ENCODE measurements at places on chromosomes 6 and 20.

GRCh38 chr20:43925215-43925614 lies 10.6 kb downstream of the TOX2 start:
- H3K36me3 ChIP-seq, result no peaks in the 10 kb centered on the region
- H3K4me3 ChIP-seq, result no peak overlapping the region
- H3K4me1 ChIP-seq, result no peaks in the 10 kb centered on the region

GRCh38 chr20:58069796-58070663 lies 158.4 kb downstream of the ANKRD60 start:
- no peak for DNase-seq
- H3K4me1 ChIP-seq, result no peaks in the 10 kb centered on the region
- peaks cover 36% of the 10 kb centered on the region for H3K27me3 ChIP-seq
- no peaks in the 10 kb centered on the region for H3K36me3 ChIP-seq
- no peak overlapping the region for H3K27ac ChIP-seq
- H3K4me3 ChIP-seq, result no peak overlapping the region

- H3K4me1 ChIP-seq, result no peaks in the 10 kb centered on the region
- no peak for DNase-seq
- no peak overlapping the region for H3K4me3 ChIP-seq
- H3K36me3 ChIP-seq, result no peaks in the 10 kb centered on the region
- H3K27me3 ChIP-seq, result no peaks in the 10 kb centered on the region
These were observed 32.9 kb upstream of the PRSS35 start for GRCh38 chr6:83479389-83479788.

GRCh38 chr6:20112841-20113240 lies 99.4 kb downstream of the MBOAT1 start:
- no peak overlapping the region for H3K27ac ChIP-seq
- DNase-seq, result no peak
- no peaks in the 10 kb centered on the region for H3K36me3 ChIP-seq
- no peaks in the 10 kb centered on the region for H3K27me3 ChIP-seq
- peaks cover 3% of the 10 kb centered on the region for H3K4me1 ChIP-seq

DNA sequence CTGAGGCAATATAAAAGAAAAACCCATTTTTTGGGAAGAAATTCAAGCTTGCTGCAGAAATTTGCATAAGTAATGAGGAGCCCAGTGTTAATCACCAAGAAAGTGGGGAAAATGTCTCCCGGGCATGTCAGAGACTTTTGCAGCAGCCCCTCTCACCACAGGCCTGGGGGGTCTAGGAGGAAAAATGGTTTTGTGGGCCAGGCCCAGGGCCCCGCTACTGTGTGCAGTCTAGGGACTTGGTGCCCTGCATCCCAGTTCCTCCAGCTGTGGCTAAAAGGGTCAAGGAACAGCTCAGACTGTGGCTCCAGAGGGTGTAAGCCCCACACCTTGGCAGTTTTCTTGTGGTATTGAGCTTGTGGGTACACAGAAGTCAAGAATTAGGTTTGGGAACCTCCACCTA lies 209.7 kb downstream of the HDGFL1 start:
- H3K27me3 ChIP-seq, result no peaks in the 10 kb centered on the region
- H3K36me3 ChIP-seq, result no peaks in the 10 kb centered on the region
- no peak overlapping the region for H3K4me3 ChIP-seq
- DNase-seq, result no peak

GRCh38 chr6:50467931-50468330 lies 245.4 kb upstream of the TFAP2D start:
- no peaks in the 10 kb centered on the region for H3K27me3 ChIP-seq
- no peaks in the 10 kb centered on the region for H3K4me1 ChIP-seq
- H3K27ac ChIP-seq, result no peak overlapping the region
- DNase-seq, result no peak
- no peak overlapping the region for H3K4me3 ChIP-seq

- H3K27me3 ChIP-seq, result no peaks in the 10 kb centered on the region
- peaks cover 15% of the 10 kb centered on the region for H3K36me3 ChIP-seq
- H3K27ac ChIP-seq, result no peak overlapping the region
These were observed 100.9 kb downstream of the PREP start for GRCh38 chr6:105301756-105302616.

DNA sequence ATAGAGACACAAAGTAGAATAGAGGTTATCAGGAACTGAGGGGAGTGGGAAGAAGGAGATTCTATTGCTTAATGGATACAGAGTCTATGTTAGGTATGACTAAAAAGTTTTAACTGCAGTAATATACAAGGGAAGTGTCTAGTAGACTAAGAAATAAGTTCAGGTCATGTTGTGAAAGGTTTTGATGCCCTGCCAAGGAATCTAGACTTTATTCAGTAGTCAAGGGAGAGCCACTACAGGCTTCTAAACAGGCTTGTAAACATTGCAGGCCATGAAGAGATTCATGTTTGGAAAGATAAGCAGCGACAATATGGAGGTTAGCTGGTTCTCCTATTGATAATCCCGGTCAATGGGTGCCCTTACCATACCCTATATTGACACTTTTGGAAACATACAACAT lies 352.8 kb upstream of the SOX4 start:
- peak; percentile 38 for DNase-seq
- H3K27ac ChIP-seq, result no peak overlapping the region
- H3K4me1 ChIP-seq, result no peaks in the 10 kb centered on the region
- no peaks in the 10 kb centered on the region for H3K27me3 ChIP-seq
- H3K4me3 ChIP-seq, result no peak overlapping the region

All from mesenchymal stem cell (in vitro differentiated cells and primary cell).